ENCODE measurements at places on chromosomes 12 and 14. TPM values are rescaled to one million over a fixed set of nuclear protein-coding genes. Genes with fewer than 3 reads are reported as not detected.

BHLHE41 gene
- 2.8 TPM for polyA plus RNA-seq

PPP1R1A gene
- polyA plus RNA-seq = 54.6 TPM

TDG gene
- 52.5 TPM for polyA plus RNA-seq

TROAP gene
- 16.4 TPM for polyA plus RNA-seq

DACT1 gene
- 31.8 TPM for polyA plus RNA-seq

GPRC5A gene
- polyA plus RNA-seq = 8.8 TPM

GPR68 gene
- 0.46 TPM for polyA plus RNA-seq

WSCD2 gene
- polyA plus RNA-seq = 7.9 TPM

ANKRD33 gene
- polyA plus RNA-seq = 0.53 TPM

SSTR1 gene
- polyA plus RNA-seq = 1.6 TPM

CYP46A1 gene
- polyA plus RNA-seq = 1.4 TPM

SERPINA1 gene
- polyA plus RNA-seq = 48.2 TPM

ST8SIA1 gene
- 5.4 TPM for polyA plus RNA-seq

GUCY2C gene
- polyA plus RNA-seq = 0.32 TPM

C12orf76 gene
- polyA plus RNA-seq = 39.9 TPM

TMEM121 gene
- 2.8 TPM for polyA plus RNA-seq

EML5 gene
- polyA plus RNA-seq = 2.9 TPM

GPR135 gene
- 4.4 TPM for polyA plus RNA-seq

VRTN gene
- not detected for polyA plus RNA-seq

GPN3 gene
- 43.3 TPM for polyA plus RNA-seq

FERMT2 gene
- 148 TPM for polyA plus RNA-seq

RIPK3 gene
- polyA plus RNA-seq = 4.3 TPM

STAC3 gene
- 2.2 TPM for polyA plus RNA-seq

MANSC1 gene
- 39.5 TPM for polyA plus RNA-seq

TSPAN9 gene
- 89.1 TPM for polyA plus RNA-seq

TM7SF3 gene
- polyA plus RNA-seq = 96.8 TPM

PPFIBP1 gene
- 71.1 TPM for polyA plus RNA-seq

CEBPE gene
- polyA plus RNA-seq = 0.50 TPM

ZNF891 gene
- 4.5 TPM for polyA plus RNA-seq

TAS2R19 gene
- 1.4 TPM for polyA plus RNA-seq

TMEM132C gene
- 3.6 TPM for polyA plus RNA-seq

CLEC9A gene
- 0.26 TPM for polyA plus RNA-seq

KRT83 gene
- polyA plus RNA-seq = not detected

CRY1 gene
- 27.8 TPM for polyA plus RNA-seq

DBX2 gene
- polyA plus RNA-seq = not detected

NCKAP5L gene
- 20.9 TPM for polyA plus RNA-seq

PTPN21 gene
- 38.6 TPM for polyA plus RNA-seq

All from left renal pelvis (tissue), 4 donors.